Activated CD8-positive, alpha-beta memory T cell treated with anti-CD3 and anti-CD28 coated beads for 1 hour (primary cell): ENCODE measurements at places on chromosomes 1 and 21.

- DNase-seq, result no peak
Observed at GRCh38 chr1:198606020-198606438, 32.8 kb upstream of the PTPRC start.

DNA sequence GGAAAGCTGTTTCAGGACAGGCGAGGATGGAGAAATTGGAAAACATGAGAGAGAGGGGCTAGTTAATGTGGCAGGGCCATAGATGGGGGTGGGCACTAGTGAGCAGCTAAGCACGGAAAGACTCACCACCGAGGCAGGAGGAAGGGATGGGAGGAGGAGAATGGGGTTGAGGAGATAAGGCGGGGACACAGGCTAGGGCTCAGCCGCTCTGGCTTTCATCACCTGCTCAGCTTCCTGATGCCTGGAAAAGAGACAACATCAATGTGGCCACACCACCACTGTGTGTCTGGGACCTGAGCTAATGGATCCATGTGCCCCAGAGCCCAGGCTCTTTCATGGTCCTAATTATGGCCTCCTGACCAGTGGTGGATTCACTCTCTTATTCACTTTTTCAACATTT lies 27.6 kb downstream of the PMVK start:
- no peak for DNase-seq

- no peak for DNase-seq
Observed at GRCh38 chr1:152886085-152886484, 8.0 kb downstream of the SMCP start.

- no peak for DNase-seq
Observed at GRCh38 chr1:55378582-55378981, 163.4 kb upstream of the USP24 start.
